ENCODE measurements at places on chromosomes 6 and 20. TPM values are rescaled to one million over a fixed set of nuclear protein-coding genes. Genes with fewer than 3 reads are reported as not detected.

FAM209B gene
- 1.5 TPM for total RNA-seq

CGAS gene
- total RNA-seq = 45.0 TPM

DNA sequence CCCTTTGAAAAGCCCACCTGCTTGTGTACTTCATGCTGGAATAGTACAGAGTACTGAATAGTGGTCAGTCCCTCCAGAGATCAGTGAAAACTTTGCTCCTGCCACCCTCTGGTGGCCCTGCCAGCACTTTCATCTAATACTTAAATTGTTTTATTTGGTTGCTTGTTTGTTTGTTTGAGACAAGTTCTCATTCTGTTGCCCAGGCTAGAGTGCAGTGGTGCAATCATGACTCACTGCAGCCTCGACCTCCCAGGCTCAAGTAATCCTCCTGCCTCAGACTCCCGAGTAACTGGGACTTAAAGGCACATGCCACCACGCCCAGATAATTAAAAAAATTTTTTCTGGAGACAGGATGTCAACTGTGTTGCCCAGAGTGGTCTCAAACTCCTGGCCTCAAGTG, 9.1 kb downstream of the FAM83D start:
- DNase-seq = no peak
- H3K4me1 ChIP-seq = peaks cover 30% of the 10 kb centered on the region
- H3K4me3 ChIP-seq = no peak overlapping the region
- no peaks in the 10 kb centered on the region for H3K27me3 ChIP-seq

DNA sequence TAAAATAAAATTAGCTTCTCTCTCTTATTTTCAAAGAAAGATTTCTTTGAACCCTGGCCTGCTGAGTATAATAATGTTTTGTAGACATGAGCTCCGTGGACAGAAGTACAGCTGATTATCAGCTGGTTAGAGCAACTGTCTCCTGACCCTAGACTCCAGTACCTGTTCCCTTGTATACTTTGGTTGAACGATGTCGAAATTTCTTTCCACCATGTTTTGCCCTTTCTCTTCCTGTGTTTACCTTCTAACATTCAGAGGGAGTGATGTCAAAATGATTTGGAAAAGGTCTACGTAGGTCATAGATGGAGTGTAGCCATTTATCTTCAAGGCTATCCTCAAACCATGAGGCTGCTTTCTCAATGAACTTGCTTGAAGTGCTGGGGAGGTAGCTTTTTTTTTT, 16.8 kb upstream of the ADTRP start:
- H3K4me1 ChIP-seq = peaks cover 6% of the 10 kb centered on the region
- peaks cover 6% of the 10 kb centered on the region for H3K36me3 ChIP-seq
- DNase-seq = no peak
- no peak overlapping the region for H3K4me3 ChIP-seq
- H3K27me3 ChIP-seq = no peaks in the 10 kb centered on the region

DNA sequence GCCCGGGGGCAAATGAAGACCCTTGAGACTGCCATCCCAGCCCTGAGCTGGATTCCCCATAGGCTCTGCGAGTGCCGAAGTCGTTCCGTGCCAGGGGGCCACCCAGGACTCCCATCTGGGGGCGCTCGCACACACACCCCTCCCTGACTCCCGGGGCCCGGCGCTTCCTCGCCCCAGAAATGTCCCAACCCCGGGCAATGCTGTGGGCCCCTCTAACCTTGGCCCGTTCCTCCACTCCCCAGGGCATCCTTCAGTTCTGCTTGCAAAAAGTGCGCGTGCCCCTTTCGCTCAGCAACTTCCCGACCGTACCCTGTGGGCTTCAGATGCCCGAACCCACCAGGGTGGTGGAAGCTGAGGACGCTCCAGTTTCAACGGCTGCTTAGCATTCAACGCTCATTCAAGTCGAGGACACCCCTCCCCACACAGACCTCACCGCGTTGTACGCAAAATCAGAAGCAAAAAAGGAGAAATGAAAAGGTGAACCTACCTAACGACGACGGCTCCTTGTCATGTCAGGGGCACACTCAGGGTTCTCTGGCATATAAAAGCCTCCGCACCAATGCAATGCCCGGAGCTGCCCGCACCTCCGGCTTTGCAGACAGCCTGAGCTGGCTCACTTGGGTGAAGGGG, 25.3 kb downstream of the RIPOR2 start:
- H3K27ac ChIP-seq = peak overlapping the region; percentile 93
- H3K4me3 ChIP-seq = peak overlapping the region; percentile 86
- no peak for DNase-seq
- H3K27me3 ChIP-seq = no peaks in the 10 kb centered on the region

DNA sequence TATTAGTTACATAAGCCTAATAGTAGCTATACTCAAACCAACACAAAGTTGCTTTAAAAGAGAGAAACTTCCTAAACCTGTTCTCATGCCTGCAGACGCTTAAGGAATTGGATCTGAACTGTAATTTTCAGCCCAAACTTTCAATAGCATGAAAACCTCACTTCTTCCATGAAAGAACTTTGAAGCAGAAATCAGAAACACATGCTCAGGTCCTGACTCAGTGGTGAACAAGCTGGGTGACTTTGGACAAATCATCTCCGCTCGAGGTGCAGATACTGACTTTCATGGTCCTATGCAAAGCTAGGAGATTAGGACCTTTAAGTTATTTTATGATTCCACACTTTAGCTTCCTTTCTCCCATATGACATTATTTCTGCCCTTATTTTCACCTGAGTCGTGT, 36.5 kb downstream of the NOX3 start:
- peaks cover 41% of the 10 kb centered on the region for H3K4me1 ChIP-seq
- H3K4me3 ChIP-seq = peak overlapping the region; percentile 82
- H3K27ac ChIP-seq = peak overlapping the region; percentile 100
- no peaks in the 10 kb centered on the region for H3K36me3 ChIP-seq

GRCh38 chr6:165636402-165637048, 26.5 kb downstream of the PDE10A start:
- H3K4me3 ChIP-seq = no peak overlapping the region
- H3K36me3 ChIP-seq = no peaks in the 10 kb centered on the region
- peaks cover 7% of the 10 kb centered on the region for H3K27me3 ChIP-seq
- H3K4me1 ChIP-seq = peaks cover 2% of the 10 kb centered on the region
- no peak for DNase-seq

DNA sequence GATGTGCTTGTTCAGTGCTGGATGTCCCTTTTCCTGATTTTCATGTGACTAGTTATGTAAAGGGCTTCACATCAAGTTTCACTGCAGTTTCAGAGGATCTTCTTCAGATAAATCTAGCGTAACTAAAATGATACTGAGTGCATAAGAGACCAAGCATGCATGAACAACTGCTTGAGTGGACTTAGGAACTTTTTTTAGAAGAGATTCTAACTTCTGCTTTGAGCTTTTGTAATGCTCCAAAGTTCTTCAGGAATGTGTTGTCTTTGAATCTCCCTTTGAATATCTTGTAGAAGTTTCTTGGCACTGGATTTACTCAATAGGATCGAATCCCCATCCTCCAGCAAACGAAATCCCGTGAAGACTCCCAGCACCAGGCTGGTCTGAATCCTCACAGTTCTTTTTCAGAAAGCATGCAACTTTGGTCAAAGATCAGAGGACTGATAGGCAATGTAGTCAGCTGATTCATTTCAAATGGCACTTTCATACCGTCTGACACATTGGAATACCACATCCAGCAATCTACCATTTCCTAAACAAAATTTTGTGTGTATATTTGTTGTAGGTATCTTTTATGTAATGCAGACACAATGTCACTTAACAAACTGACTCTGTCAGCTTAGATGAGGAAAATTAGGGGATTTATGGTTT, 33.2 kb downstream of the ENPP1 start:
- peak; percentile 37 for DNase-seq
- H3K4me1 ChIP-seq = no peaks in the 10 kb centered on the region
- no peaks in the 10 kb centered on the region for H3K36me3 ChIP-seq
- no peak overlapping the region for H3K4me3 ChIP-seq
- no peak overlapping the region for H3K27ac ChIP-seq

- peaks cover 2% of the 10 kb centered on the region for H3K27me3 ChIP-seq
- no peaks in the 10 kb centered on the region for H3K4me1 ChIP-seq
- H3K27ac ChIP-seq = no peak overlapping the region
- no peak overlapping the region for H3K4me3 ChIP-seq
- no peak for DNase-seq
- no peaks in the 10 kb centered on the region for H3K36me3 ChIP-seq
Measured at GRCh38 chr6:154402081-154402780, 45.6 kb upstream of the IPCEF1 start.

- DNase-seq = no peak
- H3K4me3 ChIP-seq = no peak overlapping the region
- H3K36me3 ChIP-seq = no peaks in the 10 kb centered on the region
- no peaks in the 10 kb centered on the region for H3K27me3 ChIP-seq
Measured at GRCh38 chr6:152587473-152587872, 49.7 kb downstream of the SYNE1 start.

DNA sequence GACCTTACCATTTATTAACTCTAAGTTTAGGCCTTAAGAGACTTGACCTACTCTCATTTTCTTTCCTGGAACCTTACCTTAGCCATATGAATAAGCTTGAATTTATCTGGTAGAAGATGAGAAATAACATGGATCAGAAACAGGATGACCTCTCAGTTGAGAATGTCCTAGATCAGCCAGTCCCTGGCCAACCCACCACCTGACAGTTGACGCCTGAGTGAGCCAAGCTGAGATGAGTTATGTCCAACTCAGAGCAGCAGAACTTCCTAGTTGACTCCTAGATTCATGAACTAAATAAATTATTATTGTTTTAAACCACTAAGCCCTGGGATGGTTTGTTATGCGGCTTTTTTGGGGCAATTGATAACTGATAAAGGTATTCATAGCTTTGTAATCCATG, 233.0 kb upstream of the RAB32 start:
- H3K36me3 ChIP-seq = no peaks in the 10 kb centered on the region
- DNase-seq = peak; percentile 27
- H3K27ac ChIP-seq = no peak overlapping the region
- no peaks in the 10 kb centered on the region for H3K27me3 ChIP-seq

- no peaks in the 10 kb centered on the region for H3K4me1 ChIP-seq
- no peak overlapping the region for H3K4me3 ChIP-seq
- DNase-seq = no peak
Measured at GRCh38 chr20:15742087-15742486, 831.2 kb downstream of the KIF16B start.
